ENCODE measurements at places on chromosomes 3 and 15. TPM values are rescaled to one million over a fixed set of nuclear protein-coding genes. Genes with fewer than 3 reads are reported as not detected.

Gene HEMK1
- 61.6 TPM for total RNA-seq

Gene SLC6A1
- total RNA-seq = not detected

Gene WDR48
- total RNA-seq = 36.5 TPM

Gene FAM174B
- total RNA-seq = 4.9 TPM

Gene CCDC80
- not detected for total RNA-seq

Gene CPB1
- total RNA-seq = not detected

Gene CHCHD6
- total RNA-seq = 17.1 TPM

Gene NUSAP1
- 206 TPM for total RNA-seq

Gene ZNF80
- total RNA-seq = 0.23 TPM

Gene GOLGA8T
- total RNA-seq = not detected

Gene FAM107A
- not detected for total RNA-seq

DNA sequence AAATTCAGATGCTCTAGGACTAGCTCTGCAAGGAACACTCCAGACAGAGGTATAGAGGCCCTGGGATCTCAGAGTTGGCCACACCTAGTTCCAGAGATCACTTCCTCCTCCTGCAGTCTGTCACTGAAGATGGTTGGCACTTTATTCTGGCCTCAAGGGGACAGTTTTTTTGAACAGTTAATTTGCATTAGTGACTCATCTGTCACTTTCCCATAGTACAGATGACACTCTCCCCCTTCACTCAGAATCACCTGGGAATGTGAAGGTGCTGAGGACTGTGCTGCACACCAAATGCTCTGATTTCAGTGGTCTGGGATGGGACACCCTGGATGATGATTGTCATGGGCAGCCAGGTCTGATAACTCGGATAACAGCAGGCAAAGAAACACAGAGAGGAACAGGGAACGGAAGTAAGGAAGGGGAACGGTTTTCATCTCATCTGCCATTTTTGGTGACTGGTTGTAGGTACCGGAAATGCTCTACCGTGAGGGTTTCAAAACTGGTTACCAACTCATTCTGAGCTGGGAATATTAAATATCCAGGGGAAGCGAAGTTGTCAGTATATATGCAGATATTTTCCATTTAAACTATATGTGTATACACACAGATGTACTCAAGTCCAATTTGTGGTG, 232.5 kb upstream of the ST8SIA2 start:
- H3K36me3 ChIP-seq = peaks cover 3% of the 10 kb centered on the region
- H3K4me1 ChIP-seq = peaks cover 18% of the 10 kb centered on the region
- H3K27ac ChIP-seq = no peak overlapping the region

DNA sequence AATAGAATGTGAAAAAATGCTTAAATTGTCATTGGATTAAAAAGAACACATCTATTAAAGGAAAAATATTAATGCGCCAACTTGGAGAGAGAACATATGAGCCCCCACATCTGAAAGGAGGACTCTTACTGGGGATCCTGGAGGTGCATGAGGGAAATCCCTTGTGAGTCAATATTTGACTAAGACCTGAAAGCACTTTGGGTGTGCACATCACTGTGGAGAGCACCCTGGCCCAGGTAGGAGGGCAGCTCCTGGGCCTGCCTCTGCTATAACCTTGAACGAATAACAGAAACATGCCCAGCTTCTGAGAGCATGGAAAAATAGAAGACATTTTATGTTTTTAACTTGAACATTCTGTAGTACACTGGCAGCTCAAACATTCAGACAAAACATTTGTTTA, 199.8 kb downstream of the GAP43 start:
- H3K27me3 ChIP-seq = peaks cover 3% of the 10 kb centered on the region
- no peak overlapping the region for H3K27ac ChIP-seq

- no peaks in the 10 kb centered on the region for H3K4me1 ChIP-seq
- no peak overlapping the region for H3K27ac ChIP-seq
- H3K4me3 ChIP-seq = no peak overlapping the region
- no peak for DNase-seq
Observed at GRCh38 chr15:101042320-101042719, 123.2 kb downstream of the LRRK1 start.

DNA sequence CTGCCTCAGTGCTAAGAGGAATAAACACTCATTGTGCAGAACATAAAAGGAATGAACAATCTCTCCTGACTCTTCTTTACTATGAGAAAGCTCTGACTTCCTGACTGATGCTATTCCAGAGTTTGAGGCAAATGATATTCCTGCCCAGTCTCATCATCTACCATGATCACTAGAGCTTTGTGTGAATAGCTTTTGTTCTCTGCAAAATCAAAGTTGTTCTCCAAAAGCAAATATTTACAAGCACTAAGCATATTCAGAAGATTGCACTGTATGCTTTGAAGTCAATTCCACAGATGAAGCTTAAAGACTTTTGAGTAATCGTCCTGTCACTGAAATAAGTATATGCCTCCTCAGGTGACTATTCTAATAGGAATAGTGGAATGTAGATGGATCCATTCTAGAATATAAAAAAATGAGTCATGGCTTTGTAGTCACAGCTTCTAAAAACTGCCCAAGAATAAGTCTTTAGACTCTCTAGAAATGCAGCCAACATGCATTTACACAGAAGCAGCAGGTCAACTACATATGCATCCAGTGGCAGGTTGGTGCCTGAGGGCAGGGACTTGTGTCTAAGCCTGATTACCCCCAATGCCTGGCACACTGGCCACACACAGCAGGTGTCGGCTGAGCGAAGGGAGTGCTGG, 34.6 kb downstream of the TNFAIP8L3 start:
- no peaks in the 10 kb centered on the region for H3K4me1 ChIP-seq
- peaks cover 11% of the 10 kb centered on the region for H3K27me3 ChIP-seq
- no peak for DNase-seq
- H3K36me3 ChIP-seq = no peaks in the 10 kb centered on the region
- H3K4me3 ChIP-seq = no peak overlapping the region
- H3K27ac ChIP-seq = no peak overlapping the region

DNA sequence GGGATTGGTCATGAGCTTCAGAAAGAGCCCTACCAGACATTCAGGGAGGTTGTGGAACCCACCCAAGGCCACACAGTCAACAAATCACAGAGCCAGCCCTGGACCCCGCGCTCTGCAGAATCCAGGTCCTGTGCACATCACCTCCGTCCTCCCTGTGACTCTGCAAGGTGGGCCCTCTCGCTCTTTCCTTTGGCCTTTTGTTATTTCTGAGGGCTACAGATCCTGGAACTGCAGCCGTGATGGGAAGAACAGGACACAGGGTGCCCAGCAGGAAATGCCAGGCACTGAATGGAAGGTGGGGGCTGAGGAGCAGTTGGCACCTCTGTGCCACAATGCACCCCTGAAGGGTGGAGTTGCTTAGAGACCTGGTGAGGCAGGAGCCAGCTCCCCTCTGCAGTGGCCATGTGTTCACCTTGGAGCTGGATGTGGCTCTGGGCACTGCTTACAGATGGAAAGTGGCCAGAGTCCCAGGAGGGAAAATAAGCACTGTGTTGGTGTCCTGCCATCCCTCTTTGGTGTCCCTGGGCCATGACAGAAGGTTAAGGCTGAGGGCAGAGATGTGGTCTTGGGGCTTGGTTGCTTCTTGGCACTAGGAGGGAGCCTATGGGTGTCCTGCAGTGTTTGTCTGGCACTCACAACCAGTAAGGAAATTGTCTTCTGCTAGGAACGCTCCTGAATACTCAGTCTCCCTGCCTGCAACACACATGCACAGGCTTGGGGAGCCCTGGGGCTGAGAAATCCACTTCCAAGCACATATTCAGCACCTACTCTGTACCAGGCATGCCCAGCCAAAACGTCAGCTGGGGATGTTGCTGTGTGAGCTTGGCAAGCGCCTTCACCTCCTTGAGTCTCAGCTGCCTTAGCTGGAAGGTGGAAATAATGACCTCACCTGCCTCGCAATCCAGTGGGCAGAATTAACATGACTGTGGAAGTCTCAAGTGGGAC, 98.0 kb upstream of the SLC6A6 start:
- peaks cover 3% of the 10 kb centered on the region for H3K4me1 ChIP-seq

DNA sequence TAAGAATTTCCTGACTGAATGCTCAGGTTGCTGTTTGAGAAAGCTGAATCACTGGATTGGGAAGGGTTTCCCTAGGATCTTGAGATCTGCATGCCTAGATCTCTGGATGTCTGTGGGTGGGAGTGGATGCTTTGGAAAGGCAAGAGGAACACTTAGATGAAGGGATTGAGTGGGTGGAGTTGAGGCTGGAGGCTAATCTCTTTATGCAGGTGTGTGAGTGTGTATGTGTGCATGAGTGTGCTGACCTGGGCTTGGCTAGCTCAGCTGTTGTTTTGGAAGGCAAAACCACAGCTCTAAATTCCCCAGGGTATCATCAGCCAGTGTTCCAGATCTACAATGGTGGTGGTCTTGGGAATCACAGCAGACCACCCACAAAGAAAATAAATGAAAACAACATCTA, 60.5 kb downstream of the CLDN1 start:
- H3K4me1 ChIP-seq = no peaks in the 10 kb centered on the region
- DNase-seq = no peak
- no peak overlapping the region for H3K27ac ChIP-seq
- no peaks in the 10 kb centered on the region for H3K36me3 ChIP-seq
- H3K4me3 ChIP-seq = no peak overlapping the region

DNA sequence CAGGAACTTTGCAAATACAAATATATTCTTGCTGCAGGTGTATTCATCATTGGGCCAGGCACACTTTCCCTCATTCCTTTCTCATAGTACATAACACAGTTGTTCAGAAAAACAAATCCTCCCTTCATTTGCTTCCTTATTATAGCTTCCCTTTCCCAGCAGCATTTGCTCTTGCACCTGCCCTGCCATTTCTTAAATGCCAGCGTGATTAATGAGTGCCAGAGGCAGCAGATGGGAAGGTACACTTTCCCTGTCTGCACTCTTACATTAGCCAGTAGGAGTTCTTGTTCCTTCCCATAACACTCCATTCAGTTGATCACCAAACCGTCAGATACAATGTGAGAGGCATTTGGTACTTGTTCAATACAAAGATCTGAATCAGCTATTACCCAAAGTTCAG, 128.5 kb upstream of the GAP43 start:
- no peak overlapping the region for H3K27ac ChIP-seq
- H3K4me1 ChIP-seq = no peaks in the 10 kb centered on the region
- H3K27me3 ChIP-seq = peaks cover 13% of the 10 kb centered on the region
- no peaks in the 10 kb centered on the region for H3K36me3 ChIP-seq

- no peak for DNase-seq
- no peaks in the 10 kb centered on the region for H3K27me3 ChIP-seq
- H3K36me3 ChIP-seq = peaks cover 34% of the 10 kb centered on the region
- H3K27ac ChIP-seq = peak overlapping the region; percentile 70
- H3K4me1 ChIP-seq = peaks cover 76% of the 10 kb centered on the region
- H3K4me3 ChIP-seq = peak overlapping the region; percentile 92
Observed at GRCh38 chr3:46974421-46975171, 1.9 kb downstream of the CCDC12 start.

DNA sequence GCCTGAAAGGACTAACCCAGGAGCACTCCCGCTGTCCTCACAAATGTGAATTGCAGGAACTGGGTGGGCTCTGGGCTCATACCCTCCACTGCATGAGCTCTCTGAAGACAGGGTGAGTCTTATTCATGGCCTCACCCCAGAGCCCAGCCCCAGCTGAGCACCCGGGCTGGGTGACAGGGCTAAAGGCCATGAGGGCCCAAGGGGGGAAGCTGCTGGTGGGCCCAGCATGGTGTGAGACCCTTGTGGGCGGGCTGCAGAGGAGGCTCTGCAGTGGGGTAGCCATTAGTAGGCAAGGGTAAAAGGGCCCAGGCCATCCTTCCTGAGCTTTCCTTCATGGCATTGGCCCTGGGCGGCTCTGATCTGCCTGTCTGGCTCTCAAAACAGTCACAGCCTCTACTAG, 30.3 kb downstream of the SRPRB start:
- H3K27ac ChIP-seq = no peak overlapping the region
- H3K36me3 ChIP-seq = no peaks in the 10 kb centered on the region
- no peaks in the 10 kb centered on the region for H3K27me3 ChIP-seq
- no peak for DNase-seq

DNA sequence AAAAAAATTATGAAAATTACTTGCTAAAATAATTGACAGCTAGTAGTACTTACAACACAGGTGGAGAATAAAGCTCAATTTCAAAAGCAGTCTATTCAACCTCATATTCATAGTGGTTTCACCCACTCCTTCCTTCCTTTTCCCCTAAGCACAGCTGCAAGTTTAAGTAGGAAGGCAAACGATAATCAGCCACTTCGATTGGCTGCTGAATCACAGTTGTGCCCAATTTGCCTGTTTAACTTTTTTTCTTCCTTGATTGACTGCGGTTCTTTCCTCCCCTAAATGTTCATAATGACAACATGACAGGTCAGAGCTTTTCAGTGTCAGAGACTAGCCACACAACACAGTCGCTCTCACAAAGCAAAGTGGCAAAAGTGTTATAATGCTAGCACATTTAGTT, 468.0 kb upstream of the GBE1 start:
- no peaks in the 10 kb centered on the region for H3K36me3 ChIP-seq
- H3K4me1 ChIP-seq = peaks cover 14% of the 10 kb centered on the region
- H3K4me3 ChIP-seq = peak overlapping the region; percentile 12
- no peaks in the 10 kb centered on the region for H3K27me3 ChIP-seq
- H3K27ac ChIP-seq = peak overlapping the region; percentile 59

DNA sequence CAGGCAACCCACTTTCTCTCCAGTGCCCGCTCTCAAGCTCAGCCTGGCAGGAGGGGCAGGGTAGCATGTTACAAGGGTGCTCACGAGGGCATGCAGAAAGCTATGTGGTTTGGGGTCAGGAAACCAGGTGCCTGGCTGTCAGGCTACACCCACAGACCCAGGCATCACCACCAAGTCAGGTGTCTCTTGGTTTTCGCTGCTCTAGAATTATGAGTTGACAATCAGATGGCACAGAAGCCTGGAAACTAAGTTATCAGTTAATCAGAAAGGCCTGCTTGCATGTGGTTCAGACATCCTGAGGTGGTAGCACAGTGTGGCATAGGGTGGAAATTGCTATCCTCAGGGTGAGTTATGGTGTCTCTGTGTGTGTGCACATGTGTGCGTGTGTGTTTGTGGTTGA, 16.2 kb upstream of the CCR9 start:
- no peak overlapping the region for H3K27ac ChIP-seq
- H3K36me3 ChIP-seq = no peaks in the 10 kb centered on the region
- peaks cover 36% of the 10 kb centered on the region for H3K4me1 ChIP-seq
- peak; percentile 66 for DNase-seq
- no peak overlapping the region for H3K4me3 ChIP-seq

GRCh38 chr15:68635141-68635540, 56.3 kb downstream of the CORO2B start:
- no peaks in the 10 kb centered on the region for H3K36me3 ChIP-seq
- no peaks in the 10 kb centered on the region for H3K4me1 ChIP-seq
- H3K27ac ChIP-seq = no peak overlapping the region
- no peak overlapping the region for H3K4me3 ChIP-seq
- H3K27me3 ChIP-seq = no peaks in the 10 kb centered on the region

DNA sequence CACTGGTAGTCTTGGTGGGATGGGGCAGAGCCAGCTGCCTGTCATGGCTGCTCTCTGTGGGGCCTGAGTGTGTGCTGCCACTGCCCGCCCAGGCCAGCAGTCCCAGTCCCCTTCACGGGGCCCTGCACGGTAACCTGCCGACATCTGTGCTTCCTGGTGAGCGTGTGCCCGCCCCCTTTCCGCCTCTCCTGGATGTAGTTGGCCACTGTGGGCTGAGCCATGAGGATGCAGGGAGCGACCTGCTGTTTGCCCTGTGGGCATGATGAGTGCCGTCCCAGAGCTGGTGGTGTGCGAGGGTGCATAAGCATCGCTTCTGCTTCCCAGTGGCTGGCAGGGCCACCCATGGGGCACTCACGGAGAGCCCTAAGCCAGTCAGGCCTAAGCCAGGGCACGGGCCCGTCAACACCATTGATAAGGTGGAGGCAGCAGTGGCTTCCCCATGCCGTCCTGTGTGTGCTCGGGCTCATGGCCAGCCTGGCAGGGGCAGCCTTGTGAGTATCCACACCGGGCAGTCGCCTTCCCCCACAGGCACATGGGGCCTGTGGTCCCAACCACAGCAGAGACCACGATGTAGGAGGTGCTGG, 14.6 kb downstream of the PLXNA1 start:
- H3K4me1 ChIP-seq = no peaks in the 10 kb centered on the region
- H3K27ac ChIP-seq = no peak overlapping the region
- DNase-seq = no peak
- no peaks in the 10 kb centered on the region for H3K27me3 ChIP-seq
